Dermis microvascular lymphatic vessel endothelial cell (primary cell): ENCODE measurements at places on chromosomes 3 and 15. TPM values are rescaled to one million over a fixed set of nuclear protein-coding genes. Genes with fewer than 3 reads are reported as not detected.

The LRRC49 gene
- total RNA-seq, result 3.1 and 3.3 TPM in 2 replicates

The XCR1 gene
- not detected in 2 replicates for total RNA-seq

The RPUSD3 gene
- total RNA-seq, result 16.7 and 22.6 TPM in 2 replicates

The ARPP21 gene
- not detected in 2 replicates for total RNA-seq

The SNTN gene
- total RNA-seq, result not detected in 2 replicates

The GOLGA8T gene
- under 0.01 and 0.13 TPM in 2 replicates for total RNA-seq

The IL20RB gene
- 0.51 and 0.63 TPM in 2 replicates for total RNA-seq

The CEP19 gene
- total RNA-seq, result 5.6 and 6.6 TPM in 2 replicates

The TMCO5A gene
- not detected in 2 replicates for total RNA-seq

The SERINC4 gene
- not detected in 2 replicates for total RNA-seq

The CPN2 gene
- total RNA-seq, result not detected in 2 replicates

The TGM4 gene
- 0.13 TPM in 2 replicates for total RNA-seq

The ITIH1 gene
- total RNA-seq, result not detected in 2 replicates

The CP gene
- under 0.01 TPM in 1 of 2 replicates, not detected in the other for total RNA-seq

The RAB6B gene
- total RNA-seq, result 0.39 and 1.6 TPM in 2 replicates

The TMOD2 gene
- 19.1 and 37.3 TPM in 2 replicates for total RNA-seq

The LRRIQ4 gene
- total RNA-seq, result under 0.01 TPM in 1 of 2 replicates, not detected in the other
